ENCODE measurements at places on chromosomes 12 and 14. TPM values are rescaled to one million over a fixed set of nuclear protein-coding genes. Genes with fewer than 3 reads are reported as not detected.
A peak's percentile ranks its signal among the peaks of the same experiment; 100 is the strongest.

DNA sequence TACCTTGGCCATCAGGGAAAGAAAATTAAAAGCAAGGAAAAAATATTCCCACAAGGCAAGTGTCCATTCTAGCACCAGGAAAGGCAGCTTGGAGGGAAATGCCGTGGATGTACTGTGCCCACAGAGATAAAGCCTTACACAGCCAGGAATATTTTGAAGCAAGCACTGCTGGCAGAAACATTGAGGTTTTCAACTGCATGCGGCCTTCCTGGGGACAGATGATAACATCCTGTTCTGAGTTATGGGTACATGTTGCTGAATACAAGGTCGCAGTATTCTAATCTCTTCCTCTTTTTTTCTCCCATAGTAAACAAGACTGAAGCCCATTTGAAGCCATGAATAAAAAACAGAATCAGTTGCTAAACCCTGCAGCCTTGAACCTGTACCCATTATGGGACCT, 197.1 kb downstream of the BTG1 start:
- no peak for DNase-seq

The OTX2 gene
- 85.8 TPM for total RNA-seq

The CRIP1 gene
- 0.96 TPM for total RNA-seq

The TAS2R19 gene
- 0.62 TPM for total RNA-seq

GRCh38 chr12:86376052-86376451, 119.9 kb upstream of the MGAT4C start:
- DNase-seq, result peak; percentile 1

DNA sequence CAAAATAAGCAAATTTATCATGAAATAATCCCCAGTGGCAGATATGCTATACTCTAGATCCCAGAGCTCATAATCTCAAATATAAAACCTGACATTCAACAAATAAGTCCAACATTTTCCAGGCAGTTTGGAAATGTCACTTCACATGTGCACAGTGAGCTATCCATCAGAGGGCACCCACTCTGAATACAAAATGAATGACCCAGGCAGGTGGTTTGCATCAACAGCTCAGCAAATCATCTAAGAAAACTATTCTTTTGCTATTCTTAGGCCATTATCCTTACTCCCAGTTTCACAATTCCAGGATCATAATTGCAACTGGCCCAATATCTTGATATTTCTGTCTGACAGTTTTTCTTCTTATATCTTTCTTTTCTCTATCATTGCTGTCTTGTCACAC, 38.5 kb downstream of the TRIM9 start:
- DNase-seq, result no peak

DNA sequence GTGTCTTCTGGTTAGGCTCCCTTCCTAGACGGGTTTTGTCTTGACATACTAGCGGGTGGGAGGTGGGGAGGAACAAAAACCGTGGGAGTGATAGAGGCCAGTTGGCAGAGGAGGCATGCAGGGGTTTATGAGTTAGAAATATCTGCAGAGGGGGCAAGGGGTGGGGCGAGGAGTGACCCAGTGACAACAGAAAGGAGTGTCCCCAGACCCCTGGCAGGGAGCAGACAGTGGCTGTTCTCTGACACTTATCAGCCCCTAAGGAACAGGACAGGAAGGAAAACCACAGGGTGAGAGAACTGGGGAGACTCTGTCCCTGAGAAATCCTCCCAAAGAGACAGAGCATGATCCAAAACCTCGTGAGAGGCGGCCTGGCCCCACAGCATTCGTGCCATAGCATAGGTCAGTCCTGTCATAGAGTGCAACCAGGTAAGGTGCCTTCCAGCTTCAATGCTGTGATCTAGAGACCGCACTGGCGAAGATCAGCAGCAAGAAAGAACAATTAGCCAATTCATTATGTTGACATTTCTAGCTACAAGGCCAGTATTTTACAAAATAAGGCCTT, 141.4 kb downstream of the CRADD start:
- no peak for DNase-seq

DNA sequence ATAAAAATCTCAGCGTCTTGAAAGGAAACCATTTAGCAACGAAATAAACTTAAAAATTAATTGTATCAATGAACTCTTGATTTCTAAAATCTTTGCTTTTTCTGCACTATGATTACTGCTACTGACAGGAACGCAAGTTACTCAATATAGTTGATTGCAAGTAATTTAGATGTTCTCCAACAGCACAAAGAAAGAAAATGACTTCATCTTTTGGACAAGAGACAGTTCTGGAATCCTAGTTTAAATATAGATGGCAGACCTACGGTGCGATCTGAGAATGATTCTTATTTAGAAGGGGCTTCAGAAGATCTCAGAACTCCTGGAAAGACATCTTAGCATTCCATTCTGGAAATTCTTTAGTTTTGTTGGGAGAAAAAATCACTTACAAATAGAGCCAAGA, 1.4 kb upstream of the SUDS3 start:
- no peak for DNase-seq

GRCh38 chr12:91511795-91512420, 329.3 kb upstream of the DCN start:
- no peak for DNase-seq

DNA sequence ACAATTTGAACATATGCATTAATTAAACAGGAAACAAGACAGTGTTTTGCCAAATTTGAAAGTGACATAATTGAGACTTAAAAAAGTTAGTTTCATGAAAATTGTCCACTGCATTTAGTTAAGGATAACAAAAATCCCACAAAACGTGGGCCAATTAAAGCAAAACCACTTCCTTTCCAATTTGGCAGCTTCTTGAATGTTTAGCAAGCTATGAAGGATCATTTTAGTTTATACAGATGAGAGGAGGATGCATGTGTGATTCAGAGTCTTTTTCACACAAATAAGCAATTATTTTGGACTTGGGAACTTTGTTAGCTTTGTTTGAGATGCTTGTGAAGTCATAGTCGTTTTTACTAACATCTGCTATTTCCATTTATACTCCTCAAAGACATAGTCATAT, 109.6 kb downstream of the ATXN7L3B start:
- no peak for DNase-seq

GRCh38 chr12:126608607-126609175, 1543.5 kb downstream of the AACS start:
- no peak for DNase-seq

DNA sequence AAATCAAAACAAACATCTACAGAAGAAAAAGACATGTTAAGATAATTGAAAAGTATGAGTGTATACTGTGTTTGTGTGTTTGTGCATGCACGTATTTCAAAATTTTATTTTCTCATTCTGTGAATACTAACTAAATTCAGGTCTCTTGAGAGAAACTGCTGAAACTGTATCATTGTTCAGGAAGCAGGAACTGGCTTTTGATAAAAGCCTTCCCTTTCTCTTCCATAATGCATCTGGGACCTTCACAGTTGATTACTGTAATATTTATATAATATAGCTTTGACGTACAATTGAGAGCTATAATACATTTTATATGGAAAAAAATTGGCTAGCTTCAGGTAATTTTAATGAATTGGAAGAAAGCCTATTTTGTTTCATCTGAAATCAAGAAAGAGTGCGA, 993.5 kb downstream of the SLC6A15 start:
- no peak for DNase-seq

DNA sequence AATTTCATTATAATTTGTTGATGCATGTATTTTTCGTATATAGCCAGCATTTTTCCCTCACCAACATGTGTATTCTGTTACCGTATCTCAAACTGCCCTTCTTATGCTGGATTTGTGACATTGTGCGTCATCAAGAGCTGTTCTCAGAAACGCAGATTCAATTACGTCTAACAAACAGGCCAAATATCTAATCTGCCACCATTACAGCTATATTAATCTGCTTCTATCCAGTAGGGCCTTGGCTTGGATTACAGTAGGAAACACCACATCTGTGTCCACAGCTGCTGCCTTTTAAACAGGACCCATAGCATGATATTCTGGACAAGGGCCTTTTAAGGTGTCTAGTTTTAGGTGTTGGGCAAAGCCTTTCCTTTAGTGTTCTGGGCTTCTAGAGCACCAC, 140.6 kb downstream of the PDE3A start:
- no peak for DNase-seq

The TAS2R20 gene
- 0.38 TPM for total RNA-seq

DNA sequence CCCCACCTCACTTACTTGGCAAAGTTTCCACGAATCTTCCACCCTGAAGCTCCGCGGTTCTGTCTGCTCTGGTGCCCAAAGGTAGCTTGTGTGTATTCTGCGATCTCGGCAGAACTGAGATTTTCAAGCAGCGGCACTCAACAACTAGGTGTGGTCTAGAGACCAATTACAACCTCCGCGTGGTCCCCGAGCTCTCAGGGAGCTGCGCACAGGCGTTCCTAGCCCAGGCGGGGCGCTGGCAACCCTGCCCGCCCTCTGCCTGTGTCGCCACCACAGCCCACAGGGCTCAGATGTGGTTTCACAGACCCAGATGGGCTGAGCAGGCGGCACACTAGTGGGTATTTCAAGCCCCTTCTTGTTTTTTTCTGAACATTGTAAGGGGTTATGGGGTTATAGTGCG, 1.5 kb upstream of the DIABLO start:
- no peak for DNase-seq

All from H7 (cell line).